ENCODE measurements at places on chromosomes 3 and 15.

- DNase-seq, result no peak
These were observed 116.5 kb downstream of the SLMAP start for GRCh38 chr3:57872606-57873005.

DNA sequence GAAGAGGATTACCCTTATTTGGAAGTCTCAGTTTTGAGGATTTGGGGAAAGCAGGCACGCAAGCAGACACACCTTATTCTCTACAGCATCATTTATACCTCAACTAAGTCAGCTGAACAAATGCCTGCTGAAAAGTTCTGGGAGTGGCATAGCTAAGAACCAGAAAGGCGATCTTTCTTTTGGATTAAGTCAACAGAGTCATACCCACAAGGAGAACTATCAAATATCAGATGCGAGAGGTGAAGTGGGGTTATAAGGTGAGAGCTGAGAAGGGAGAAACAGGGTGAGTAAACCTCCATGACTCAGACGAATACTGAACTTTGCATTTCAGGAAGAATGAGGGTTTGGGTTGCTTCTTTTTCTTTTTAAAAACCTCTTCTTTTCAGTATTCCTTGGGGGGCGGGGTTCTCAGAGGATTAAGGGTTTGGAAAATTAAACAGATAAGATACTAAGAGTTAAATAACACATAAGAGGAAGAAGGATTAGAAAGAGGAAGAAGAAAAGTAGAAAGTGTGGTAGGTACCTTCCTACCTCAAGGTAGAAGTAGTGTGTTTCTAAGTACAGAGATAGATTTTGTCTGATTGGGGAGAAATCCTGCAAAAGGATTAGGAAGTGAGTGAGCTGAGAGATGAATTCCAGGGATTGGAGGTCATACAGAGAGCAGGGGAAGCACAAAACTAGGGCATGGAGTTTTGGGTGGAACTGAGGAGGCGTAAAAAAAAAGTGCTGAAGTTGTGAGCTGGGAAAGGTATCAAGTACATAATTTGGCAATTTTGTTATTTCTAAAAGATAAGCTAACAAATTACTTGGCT is 41.3 kb upstream of the ICE2 start:
- DNase-seq, result no peak

- no peak for DNase-seq
These were observed 170.1 kb downstream of the OSBPL10 start for GRCh38 chr3:31810991-31811433.

DNA sequence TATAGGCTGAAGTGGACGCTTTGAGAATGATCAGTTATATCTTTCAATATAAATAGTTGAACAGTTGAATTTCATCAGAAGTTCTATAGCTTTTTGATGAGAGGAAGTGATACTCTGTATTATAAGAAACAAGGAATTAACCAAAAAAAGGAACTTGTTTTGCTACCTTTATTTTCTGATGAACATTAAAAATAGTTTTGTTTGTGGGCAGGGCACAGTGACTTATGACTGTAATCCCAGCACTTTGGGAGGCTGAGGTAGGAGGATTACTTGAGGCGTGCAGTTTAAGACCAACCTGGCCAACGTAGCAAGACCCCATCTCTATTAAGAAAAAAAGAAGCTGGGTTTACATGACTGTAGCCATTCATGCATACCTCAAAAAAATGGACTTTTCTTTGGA is 16.7 kb downstream of the BLOC1S6 start:
- no peak for DNase-seq

DNA sequence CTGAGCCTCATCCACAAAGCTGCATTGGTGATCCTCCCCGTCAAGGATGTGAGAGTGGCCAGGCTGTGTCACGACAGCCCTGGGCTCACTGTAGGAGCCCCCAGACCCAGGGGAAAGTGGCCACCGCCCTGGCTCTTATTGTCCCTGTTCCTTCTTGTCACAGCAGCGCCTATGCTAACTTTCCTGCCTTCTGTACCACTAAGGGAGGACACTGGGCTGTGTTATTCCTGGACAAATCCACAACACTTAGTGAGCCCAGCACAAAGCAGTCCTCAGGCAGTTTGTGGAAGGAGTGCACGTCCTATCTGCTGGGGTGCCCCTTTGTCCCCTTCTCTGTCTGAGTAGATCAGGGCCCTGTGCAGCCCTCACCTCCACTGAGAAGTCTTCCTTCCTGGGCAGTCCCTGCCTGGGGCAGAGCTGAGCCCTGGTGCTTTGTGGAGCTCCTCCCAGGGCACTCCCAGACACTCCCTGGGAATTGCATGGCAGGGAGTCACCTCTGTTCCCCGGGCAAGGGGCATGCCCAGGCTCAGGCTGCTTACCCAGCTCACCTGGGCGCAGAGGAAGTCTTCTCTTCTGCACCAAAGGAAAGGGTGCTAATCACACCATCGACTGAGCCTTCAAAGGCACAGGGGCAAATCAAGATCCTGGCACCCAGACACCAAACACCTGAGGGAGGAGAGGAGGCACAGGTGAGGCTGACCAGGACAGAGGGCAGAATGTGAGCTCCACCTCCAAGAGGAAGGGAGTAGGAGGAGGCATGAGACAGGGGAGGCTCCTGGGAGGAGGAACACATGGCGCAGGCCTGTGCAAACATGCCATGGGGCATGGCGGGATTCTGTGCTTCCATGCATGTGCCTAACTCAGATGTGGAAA is 138.7 kb downstream of the KLF13 start:
- no peak for DNase-seq
